ENCODE measurements at places on chromosomes 11 and 22.

GRCh38 chr11:122984186-122985011, 2.8 kb upstream of the BSX start:
- no peak for DNase-seq

GRCh38 chr11:6746086-6746618, 25.6 kb downstream of the OR2AG2 start:
- DNase-seq, result no peak

DNA sequence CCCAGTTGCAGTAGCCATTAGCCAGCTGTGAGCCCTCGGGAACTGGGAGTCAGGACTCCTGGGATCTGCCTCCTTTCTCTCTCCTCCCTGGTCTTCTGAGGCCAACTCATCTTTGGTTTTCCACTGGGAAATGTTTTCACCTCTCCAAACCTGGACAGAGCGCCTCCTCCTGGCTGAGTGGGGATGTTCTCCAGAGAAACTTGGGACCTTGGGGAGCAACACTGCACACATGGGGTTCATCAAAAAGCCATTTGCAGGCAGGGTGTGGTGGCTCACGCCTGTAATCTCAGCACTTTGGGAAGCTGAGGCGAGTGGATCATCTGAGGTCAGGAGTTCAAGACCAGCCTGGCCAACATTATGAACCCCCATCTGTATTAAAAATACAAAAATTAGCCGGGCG, 145.4 kb downstream of the NECTIN1 start:
- no peak for DNase-seq

- no peak for DNase-seq
Observed at GRCh38 chr11:35688023-35688422, 25.4 kb downstream of the TRIM44 start.

- no peak for DNase-seq
Observed at GRCh38 chr11:76162336-76163288, 43.7 kb downstream of the WNT11 start.

GRCh38 chr22:32920734-32921133, 119.2 kb downstream of the TIMP3 start:
- DNase-seq, result no peak

DNA sequence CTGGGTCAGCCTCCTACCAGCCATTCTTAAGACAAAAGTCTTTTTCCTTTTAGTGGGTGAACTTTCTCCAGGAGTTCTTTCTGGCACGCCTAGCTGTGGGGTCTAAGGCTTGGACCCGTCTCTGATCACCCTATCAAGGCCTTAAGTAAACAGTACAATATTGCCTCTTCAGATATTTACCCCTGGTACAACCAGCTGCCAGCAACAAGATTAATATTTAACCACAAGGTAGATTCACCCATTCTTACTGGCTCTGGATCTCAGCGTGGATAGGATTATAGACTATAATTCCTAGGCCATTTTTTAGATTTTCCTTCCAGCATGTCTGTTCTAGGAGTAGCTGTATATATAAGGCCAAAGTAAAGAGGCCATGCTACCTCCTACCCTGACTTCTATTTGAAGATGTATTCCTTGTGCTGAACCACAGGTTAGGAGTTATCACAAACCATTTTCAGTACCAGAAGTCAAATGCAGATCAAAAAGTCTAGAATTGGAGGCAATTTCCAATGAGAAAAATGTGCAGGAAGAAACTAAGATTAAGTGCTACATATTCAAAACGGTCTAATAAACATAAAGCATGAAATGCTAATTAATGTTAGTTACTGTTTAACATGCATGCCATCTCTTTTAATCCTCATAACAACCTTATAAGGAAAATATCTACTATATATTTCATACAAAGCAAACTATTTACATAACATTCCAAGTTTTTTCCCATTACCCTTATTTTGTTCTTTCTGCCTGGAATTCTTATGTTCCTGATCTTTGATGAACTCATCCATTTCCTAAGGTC, 110.0 kb upstream of the SYN3 start:
- no peak for DNase-seq

GRCh38 chr11:128465531-128465930, 121.8 kb downstream of the ETS1 start:
- DNase-seq, result no peak

- DNase-seq, result no peak
Observed at GRCh38 chr11:106208760-106209159, 131.3 kb downstream of the AASDHPPT start.

DNA sequence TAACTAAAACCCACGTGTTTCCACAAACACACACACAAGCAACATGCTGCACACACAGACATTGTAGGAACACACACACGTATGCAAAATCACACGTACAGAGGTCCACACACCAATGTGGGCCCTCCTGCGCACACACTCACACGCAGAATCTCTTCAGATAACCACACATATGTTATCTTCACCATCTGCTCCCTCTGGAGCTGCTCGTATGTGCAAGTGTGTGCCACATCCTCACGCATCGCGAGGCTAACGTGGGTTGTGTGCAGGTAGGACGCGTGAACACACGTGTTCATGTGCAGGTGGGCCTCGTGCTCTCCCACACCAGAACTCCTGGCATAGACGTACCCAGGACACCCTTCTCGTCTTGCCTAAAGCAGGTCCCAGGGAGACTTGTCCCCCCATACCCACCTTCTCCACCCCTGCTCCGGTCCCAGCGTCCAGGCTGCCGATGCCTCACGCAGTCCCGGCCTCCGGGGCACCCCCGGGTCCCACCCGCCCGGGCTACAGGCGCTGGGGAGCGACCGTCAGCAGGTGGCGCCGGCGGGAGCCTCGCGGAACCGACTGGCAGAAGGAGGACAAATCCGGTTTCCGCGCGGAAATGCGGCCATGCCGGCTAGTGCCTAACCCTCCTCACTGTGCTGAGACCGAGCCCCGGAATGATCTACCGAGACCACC, 10.3 kb upstream of the IGSF9B start:
- DNase-seq, result no peak

DNA sequence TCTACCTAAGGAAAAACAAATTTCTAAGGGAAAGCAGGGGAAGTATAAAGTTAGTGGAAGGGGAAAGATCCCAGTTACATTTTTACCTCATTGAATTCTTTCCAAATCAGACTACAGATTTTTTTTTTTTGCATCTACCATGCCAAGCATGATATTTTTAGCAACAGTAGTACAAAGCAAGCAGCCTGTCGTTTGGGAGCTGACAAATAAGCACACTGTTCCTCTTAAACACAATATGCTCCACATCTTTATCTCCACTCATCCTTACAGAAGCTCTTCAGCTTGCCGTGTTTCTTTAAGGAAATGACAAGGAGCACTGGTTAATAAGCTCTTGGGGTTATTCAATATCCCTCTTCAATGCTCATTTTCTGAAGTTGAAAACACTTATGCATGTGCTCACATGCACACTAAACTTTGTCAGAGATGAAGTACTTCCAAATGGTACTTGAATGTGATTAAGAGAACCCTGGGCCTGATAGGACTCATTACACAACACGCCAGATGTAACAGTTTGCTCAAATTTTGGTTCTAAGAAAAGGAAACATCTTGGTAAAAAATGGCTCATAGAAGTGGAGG, 53.8 kb downstream of the PAX6 start:
- no peak for DNase-seq

DNA sequence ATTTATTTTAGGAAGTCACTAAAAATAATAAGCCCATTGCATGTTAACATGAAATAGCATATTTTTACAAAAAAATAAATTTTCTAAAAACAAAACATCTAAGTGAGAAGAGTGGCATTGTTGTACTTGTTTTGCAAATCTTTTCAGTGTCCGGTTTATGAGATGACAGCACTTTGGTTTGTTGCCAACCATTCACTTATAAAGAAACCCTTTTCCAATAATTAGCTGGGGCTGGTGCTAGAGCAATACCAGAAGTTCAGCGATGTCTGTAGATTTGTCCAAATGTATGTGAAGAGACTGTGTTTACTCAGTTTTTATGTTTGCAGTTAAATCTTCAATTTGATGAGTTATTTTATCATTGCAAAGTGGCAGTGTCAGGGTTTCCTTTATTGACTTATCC, 22.1 kb upstream of the KRTAP5-7 start:
- DNase-seq, result no peak

DNA sequence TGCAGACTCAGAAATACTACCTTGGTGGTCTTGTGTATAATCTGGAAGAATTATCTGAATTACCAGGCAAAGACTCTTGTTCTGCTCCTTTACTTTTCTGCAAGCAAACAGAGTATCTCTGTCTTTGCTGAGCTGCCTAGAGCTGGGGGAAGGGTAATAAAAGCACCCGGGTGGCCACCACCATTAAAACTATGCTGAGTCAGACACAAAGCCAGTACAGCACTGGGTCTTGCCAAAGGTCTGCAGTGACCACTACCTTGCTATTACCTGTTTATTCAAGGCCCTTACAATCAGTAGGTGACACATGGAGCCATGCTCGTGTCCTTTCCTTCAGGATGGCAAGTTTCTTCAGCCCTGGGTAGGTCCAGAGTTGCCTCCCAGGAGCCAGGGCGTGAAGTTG, 420.6 kb upstream of the CNTN5 start:
- no peak for DNase-seq
